ENCODE measurements at places on chromosomes 4 and X.

DNA sequence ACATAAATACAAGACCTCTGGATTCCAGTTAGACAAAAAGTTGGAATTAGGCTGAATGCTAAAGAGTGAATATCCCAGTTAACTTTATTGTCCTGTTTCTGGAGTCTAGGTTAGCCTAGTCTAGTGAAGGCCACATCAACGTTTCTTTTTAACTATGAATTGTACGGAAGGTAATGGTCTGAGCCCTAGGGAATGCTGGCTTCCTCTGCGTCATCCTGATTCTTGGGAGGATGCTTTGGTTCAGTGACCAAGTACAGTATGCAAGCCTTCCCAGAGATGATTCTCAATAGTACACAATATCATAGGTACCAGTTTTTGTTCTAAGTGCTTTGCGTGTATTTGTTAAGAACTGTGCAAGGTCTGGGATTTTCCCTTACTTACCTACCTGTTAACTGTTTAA is 11.8 kb downstream of the DIAPH2 start:
- no peak for DNase-seq

GRCh38 chrX:136679531-136679930 is 31.6 kb downstream of the CD40LG start:
- DNase-seq, result no peak

DNA sequence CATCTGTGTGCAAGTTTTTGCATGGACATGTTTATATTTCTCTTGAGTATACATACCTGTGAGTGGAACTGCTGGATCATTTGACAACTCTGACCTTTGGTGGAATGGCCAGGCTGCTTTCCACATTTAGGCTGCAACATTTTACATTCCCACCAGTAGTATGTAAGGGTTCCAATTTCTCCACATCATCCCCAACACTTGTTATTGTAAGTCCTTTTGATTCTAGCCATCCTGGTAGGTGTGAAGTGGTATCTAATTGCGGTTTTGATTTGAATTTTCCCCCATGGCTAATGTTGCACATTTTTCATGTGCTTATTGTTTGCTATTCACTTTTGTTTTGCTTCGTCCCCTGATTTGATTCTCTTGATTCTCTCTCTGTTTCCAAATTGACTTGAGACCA is 16.4 kb downstream of the DLG3 start:
- no peak for DNase-seq

DNA sequence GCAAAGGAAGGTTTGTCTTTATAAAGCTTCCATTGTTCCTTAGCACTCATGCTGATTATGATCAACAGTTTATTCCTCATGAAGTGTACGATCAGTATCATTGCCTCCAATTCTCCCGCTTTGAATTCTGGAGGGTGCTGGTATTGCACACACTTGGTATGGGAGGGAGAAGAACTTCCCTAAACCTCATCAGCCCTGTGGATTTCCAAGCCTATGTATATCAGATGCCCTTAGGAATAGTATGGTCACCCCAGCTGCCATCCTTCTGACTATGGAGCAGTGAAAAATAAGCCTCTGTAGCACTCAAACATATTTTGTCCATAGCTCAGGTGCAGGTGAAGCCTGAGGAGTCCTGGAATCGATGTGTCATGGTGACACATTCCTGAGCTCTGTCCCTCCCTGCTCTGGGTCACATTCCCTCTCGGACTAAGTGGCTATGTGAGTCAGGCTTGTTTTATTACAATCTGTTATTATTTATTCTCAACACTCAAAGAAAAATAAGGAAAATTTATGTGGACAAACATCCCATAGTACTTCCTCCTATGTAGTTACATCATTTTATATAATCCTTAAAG is 2.0 kb upstream of the ZDHHC9 start:
- no peak for DNase-seq

GRCh38 chr4:138405466-138405891 is 163.3 kb upstream of the SLC7A11 start:
- no peak for DNase-seq

DNA sequence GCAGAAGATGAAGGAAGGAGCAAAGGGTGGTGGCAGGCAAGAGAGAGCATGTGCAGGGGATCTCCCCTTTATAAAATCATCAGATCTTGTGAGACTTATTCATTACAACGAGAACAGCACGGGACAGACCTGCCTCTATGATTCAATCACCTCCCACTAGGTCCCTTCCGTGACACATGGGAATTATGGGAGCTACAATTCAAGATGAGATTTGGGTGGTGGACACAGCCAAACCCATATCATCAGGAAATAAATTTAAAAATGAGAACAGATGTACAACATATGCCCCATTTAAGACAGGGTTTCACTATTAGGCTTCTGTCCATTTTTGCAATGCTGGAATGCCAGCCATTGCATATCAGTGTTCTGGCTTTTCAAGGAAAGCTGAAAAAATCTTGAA is 346.7 kb upstream of the SLIT2 start:
- no peak for DNase-seq

GRCh38 chr4:79292008-79292407 is 33.9 kb downstream of the NAA11 start:
- DNase-seq, result no peak

- DNase-seq, result no peak
These were observed 683.7 kb downstream of the PDHA2 start for GRCh38 chr4:96523611-96524010.

DNA sequence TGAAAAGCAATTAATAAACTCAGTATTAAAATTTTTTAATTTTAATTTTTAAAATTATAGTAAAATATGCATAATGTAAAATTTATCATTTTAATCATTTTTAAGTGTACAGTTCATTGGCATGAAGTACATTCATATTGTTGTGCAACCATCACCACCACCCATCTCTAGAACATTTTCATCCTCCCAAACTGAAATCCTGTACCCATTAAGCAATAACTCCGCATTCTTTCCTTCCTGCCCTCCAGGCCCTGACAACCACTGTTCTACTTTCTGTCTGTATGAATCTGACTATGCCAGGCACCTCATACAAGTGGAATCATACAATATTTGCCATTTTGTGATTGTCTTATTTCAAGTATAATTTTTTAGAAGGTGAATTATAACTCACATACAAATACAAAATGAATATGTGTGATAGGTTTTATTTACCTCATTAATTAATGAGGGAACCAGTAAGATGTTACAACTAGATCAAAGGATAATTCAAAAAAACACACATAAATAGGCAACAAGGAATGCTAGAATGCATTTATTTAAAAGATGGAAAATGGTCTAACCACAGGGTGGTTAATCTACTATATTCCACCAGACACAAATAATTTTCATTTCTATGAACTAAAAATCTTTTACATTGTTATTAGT is 13.1 kb upstream of the AFF1 start:
- no peak for DNase-seq

All from Caco-2 (cell line).